ENCODE measurements at places on chromosomes 11 and 22.

DNA sequence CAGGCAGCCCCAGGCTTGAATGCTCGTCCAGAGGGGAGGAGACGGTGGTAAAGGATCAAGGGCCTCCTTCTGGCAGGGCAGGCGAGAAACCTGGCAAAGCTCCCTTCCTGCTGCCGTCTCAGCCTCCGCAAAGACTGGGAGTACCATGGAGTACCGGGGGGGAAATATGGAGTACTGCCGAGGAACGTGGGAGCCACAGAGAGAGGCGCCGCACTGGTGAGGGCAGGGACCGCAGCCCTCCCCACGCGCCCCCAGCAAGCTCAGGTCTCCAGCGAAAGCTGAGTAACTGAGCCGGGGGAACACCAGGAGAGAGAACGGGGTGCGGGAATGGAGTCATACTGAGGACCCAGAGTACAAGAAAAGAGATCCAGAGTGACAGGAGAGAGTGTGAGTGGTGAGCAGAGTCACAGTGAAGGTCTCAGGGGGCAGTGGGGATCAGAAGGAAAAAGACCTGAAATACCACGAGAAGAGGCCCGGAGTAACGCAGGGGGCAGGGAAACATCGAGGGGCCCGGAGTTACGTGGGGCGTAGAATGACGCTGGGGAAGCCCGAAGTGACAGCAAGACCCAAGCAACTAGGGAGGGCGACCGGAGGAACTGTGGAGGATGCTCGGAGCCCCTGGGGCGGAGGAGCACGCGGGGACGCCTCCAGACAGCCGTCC lies 740 bp downstream of the EML3 start:
- peak; percentile 72 for DNase-seq

DNA sequence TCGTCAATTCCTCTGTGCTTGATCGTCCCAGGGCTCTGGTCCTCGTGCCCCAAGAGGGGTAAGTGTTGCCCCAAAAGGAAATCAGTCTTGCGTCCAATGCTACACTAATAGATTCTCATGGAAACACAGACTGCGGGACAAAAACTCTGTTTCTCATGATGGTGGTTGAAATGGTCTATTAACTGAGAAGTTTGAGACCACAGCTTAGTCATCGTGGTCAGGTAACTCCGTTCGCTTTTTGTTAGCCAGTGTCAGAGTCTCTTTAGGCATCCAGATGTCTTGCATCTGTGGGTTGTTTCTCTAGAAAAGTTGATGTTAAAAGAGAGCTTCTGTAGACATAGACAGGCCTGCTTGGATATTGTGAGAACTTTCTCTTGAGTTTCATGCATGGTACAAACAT lies 104.6 kb upstream of the SORL1-AS1 start:
- DNase-seq: peak; percentile 76

GRCh38 chr22:22027955-22028354 lies 45.4 kb upstream of the TOP3B start:
- DNase-seq: no peak

GRCh38 chr22:31093086-31093850 lies 12.2 kb downstream of the SMTN start:
- DNase-seq: no peak

- DNase-seq: no peak
Measured at GRCh38 chr22:41485033-41485432, 16.1 kb downstream of the ACO2 start.

- DNase-seq: no peak
Measured at GRCh38 chr11:63931876-63932275, 6.9 kb upstream of the NAA40 start.

GRCh38 chr11:117045956-117046355 lies 52.3 kb downstream of the SIK3 start:
- DNase-seq: no peak

GRCh38 chr11:99987821-99988470 lies 699.1 kb upstream of the ARHGAP42 start:
- DNase-seq: peak; percentile 1

DNA sequence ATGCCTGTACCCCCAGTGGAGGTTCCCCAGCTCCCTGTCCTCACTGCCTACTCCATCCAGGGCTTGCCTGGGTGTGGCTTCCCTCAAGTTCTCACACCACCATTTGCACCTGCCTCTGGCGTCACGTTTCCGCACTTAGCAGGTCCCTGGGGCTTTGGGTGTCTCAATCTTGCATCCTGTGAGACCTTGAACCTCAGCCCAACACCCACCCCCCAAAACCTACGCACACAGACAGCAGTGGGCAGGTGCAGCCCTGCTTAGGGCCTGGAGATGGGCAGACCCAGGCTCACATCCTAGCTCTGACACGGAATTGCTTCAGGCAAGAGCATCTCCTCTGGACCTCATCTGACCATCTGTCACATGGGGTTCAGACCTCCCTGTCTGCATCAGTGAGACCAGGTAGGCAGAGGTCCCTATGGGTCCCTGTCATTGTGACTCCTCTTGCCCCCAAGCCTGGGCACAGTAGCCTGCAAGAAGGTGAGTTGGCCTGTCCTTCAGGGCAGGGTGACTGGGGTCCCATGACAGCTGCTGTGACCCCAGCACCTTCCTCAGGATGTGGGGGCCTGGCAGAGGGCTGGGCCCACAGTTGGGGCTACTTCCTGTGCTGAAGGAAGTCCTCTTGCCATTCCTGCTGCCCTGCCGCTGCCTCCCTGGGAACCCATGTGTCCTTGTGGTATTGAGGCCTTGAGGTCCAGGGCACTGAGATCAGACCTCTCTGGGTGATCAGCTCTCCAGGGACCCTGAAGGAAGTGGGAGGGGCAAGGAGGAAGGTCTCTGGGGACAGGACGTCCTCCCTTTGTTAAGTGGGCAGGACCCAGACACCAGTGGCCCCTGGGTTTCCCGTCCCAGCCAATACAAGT lies 2.0 kb downstream of the SIPA1 start:
- no peak for DNase-seq

- DNase-seq: no peak
Measured at GRCh38 chr22:27133681-27134314, 476.4 kb downstream of the MIAT start.

GRCh38 chr11:65810046-65810868 lies 23.4 kb downstream of the OVOL1 start:
- DNase-seq: no peak
